Common myeloid progenitor, CD34-positive (primary cell): ENCODE measurements at places on chromosomes 1 and 21.

DNA sequence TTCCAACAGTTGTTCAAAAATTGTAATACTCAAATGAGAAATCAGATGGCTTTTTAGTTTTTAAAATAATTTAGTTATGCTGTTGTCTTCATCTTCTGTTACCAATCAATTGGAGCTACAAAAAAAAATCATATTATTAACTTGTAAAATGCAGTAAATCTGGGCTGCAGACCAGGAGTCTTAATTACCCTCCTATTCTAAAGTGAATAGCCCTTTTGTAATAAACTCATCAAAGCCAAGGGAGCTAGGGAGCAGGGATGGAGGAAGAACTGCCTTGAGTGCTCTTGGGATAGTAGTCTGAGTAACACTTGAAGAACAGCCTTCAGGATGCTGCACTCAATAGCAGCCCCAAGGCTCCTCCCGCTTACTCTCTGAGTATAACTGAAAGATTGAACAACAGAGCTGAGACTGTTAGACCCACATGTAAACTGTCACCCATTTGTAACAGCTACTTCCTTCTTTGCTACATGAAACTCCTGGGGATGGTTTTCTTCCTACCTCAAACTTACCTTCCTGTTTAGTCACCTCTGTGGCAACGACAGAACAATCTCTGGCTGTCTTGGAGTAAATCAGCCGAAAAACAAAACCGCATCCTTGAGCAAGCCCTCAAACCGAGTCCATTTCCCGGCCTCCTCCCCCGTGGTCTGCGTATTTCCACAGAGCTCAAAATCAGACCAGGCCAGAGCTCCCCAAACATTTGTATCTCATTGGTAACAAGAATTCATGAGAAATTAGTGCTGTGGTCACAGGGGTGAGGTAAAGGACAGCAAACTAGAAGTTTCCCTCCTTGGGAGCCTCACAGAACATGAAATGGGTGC, 55.9 kb downstream of the CD58 start:
- H3K4me3 ChIP-seq = no peak overlapping the region
- no peaks in the 10 kb centered on the region for H3K27me3 ChIP-seq
- H3K4me1 ChIP-seq = peaks cover 32% of the 10 kb centered on the region
- peak overlapping the region; percentile 57 for H3K27ac ChIP-seq

DNA sequence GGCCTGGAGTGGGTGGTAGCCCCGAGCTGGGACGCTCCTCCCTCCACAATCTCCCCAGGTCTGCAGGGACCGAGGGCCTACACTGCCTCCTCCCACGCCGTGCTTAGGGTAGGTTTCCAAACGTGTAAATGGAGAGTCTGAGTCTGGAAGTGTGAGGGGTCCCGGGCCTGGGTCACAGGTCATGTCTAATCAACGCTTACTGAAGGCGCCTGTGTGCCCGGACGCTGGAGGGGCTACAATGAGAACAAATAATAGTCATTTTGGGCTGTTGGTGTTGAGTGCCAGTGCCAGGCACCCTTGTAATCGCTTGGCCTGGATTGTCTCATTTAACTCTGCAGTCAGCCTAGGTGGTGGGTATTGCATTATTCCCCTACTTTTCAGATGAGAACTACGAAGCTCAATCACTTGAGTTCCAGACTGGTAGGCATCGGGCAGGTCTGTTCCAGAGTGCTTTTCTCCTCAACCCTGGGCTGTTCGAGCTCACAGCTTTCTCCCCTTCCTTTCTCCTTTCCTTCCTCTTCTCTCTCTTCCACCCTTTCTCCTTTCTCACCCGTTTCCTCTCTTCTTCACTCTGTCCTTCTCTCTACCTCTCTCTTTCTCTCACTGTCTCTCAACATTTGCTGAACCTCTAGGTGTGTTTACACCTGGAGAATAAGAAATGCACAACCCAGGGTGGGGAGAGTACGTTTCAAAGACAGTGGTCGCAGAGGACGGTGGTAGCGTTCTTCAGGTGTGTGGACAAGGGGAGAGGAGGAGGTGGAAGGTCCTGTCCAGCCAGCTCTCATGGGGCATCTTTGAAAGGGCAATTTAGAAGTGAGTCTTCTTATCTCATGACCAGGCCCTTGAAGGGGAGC, 883 bp downstream of the SLC66A1 start:
- no peaks in the 10 kb centered on the region for H3K27me3 ChIP-seq
- H3K4me3 ChIP-seq = peak overlapping the region; percentile 79
- peak; percentile 70 for DNase-seq
- H3K4me1 ChIP-seq = peaks cover 67% of the 10 kb centered on the region
- no peak overlapping the region for H3K27ac ChIP-seq

- H3K4me1 ChIP-seq = no peaks in the 10 kb centered on the region
- no peaks in the 10 kb centered on the region for H3K36me3 ChIP-seq
- no peaks in the 10 kb centered on the region for H3K27me3 ChIP-seq
- H3K27ac ChIP-seq = no peak overlapping the region
- no peak for DNase-seq
- no peak overlapping the region for H3K4me3 ChIP-seq
These were observed 120.3 kb upstream of the C8B start for GRCh38 chr1:57086154-57086553.

DNA sequence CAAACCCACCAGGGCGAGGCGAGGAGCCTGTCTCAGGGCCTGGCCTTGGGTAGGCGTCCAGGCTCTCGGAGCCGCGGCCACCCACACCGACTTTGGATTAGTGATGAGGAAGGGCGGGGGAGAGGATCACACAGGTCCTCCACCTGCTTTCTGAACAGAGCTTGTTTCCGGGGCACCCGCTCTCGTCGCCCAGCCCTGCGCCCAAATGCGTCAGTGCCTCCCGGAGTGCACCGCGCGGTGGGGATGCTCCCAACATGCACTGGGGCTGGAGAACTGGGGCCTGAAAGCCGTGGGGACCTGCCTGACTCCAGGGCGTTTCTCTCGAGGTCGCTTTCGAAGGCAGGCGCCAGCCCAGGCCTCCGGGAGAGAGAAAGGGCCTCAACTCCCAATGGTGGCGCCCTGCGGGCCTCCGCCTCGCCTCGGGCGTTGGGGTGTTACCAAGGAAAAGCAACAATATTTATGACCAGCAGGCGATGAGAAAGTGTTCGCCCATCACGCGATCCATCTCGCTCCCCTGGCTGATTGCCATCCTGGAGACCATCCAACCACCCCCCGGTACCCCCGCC, 8.9 kb upstream of the LHX8 start:
- no peaks in the 10 kb centered on the region for H3K4me1 ChIP-seq
- H3K4me3 ChIP-seq = no peak overlapping the region
- H3K27ac ChIP-seq = no peak overlapping the region
- peaks cover 32% of the 10 kb centered on the region for H3K27me3 ChIP-seq
- no peaks in the 10 kb centered on the region for H3K36me3 ChIP-seq
- DNase-seq = no peak

DNA sequence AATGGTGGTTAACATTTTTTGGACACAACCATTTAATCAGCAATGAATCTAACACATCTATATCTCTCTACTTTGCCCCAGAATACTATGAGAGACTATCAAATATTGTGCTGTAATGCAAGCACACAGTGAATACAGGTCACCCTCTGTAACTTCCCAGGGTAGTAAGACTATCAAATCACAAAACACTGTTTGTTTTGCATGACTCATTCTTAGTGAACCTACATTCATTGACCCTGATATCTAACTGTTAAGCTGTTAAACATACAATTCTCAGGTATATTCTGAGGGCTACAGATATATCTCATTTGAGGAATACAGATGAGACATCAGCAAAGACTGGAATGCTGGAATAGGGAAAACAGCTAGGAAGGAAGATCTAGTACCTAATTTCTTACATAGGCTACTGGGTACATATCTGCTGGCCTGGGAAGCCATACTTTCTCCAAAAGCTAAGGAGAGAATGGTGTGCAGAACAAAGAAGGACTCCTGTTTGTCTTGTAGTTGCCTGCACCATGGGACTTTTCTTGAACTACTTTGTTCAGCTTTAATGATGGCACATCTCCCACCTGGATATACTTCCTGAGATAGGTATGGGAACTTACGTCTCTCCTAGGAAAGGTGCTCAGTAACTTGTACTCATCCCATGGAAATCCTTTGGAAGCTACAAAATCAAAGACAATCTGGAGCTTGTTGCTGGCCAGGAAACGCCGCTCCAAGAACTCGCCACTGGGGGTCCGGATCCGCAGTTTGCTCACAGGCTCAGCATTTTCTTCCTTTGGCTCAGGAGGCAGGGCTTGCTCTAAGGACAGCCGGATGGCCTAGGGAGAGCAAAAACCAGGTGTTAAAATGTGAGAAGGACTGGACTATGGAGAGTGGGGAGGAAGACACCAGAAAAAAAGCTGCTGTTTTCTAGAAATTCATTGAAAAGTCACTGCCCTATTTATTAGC, 51.9 kb upstream of the DMRTA2 start:
- H3K27me3 ChIP-seq = no peaks in the 10 kb centered on the region
- H3K4me1 ChIP-seq = no peaks in the 10 kb centered on the region
- peaks cover 8% of the 10 kb centered on the region for H3K36me3 ChIP-seq

DNA sequence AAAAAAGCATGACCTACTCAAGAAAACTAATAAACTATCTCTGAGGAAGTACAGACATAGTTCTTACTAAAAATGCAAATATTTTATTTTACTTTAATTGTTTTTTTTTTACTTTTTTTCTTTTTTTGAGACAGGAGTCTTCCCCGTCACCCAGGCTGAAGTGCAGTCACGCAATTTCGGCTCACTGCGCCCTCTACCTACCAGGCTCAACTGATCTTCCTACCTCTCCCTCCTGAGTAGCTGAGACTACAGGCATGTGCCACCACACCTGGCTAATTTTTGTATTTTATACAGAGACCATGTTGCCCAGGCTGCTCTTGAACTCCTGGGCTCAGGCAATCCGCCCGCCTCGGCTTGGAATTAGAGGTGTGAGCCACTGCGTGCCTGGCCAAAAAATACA, 1263.1 kb downstream of the KCNT2 start:
- H3K27ac ChIP-seq = no peak overlapping the region
- H3K36me3 ChIP-seq = no peaks in the 10 kb centered on the region
- H3K27me3 ChIP-seq = no peaks in the 10 kb centered on the region

DNA sequence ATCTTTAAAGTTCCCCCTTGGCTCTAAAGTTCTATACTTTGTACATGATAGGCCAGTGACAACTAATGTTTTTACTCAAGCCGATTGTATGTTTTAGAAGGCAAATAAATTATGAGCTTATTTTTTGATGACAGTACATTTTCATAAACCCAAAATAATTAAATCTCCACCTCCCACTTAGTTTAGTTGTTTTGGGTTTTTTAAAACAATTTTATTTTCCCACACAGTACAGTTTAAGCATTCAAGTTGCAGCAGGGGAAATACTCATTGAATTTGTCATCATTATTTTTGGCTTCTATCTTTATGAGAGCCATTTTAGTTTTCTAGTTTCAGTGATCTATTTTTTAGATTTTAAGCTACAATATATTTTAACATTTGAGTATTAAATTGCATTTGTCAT, 93.6 kb downstream of the OLFML2B start:
- H3K27me3 ChIP-seq = no peaks in the 10 kb centered on the region
- H3K36me3 ChIP-seq = peaks cover 2% of the 10 kb centered on the region
- no peak overlapping the region for H3K4me3 ChIP-seq
- H3K27ac ChIP-seq = no peak overlapping the region
- no peak for DNase-seq

GRCh38 chr1:110726755-110727154, 52.0 kb upstream of the KCNA3 start:
- no peak overlapping the region for H3K4me3 ChIP-seq
- H3K27ac ChIP-seq = no peak overlapping the region
- no peaks in the 10 kb centered on the region for H3K27me3 ChIP-seq
- no peaks in the 10 kb centered on the region for H3K36me3 ChIP-seq
- no peaks in the 10 kb centered on the region for H3K4me1 ChIP-seq

DNA sequence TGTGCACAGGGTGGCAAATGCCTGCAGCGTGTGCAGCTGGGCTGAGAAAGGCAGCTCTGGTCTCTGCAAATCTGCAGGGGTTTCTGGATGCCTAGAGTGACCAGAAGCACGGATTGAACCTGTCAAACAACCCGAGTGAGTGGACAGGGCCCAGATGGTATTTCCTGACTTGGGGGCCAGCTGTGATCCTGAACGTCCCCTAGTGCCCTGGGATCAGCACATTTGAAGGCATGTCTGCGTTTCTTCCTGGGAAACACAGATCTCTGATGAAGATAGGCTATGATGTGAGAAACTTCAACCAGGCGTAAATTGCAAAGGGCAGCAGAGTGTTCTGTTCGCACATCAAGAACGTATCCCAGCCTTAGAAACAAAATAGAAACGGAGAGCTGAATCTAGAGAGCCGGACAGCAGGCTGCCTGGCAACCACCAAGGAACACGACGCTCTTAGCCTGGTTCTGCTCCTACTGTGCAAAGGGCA, 163.1 kb downstream of the KCNJ6 start:
- H3K4me1 ChIP-seq = no peaks in the 10 kb centered on the region
- H3K27ac ChIP-seq = no peak overlapping the region
- no peak for DNase-seq

GRCh38 chr1:117271129-117271528, 60.4 kb upstream of the VTCN1 start:
- no peak overlapping the region for H3K27ac ChIP-seq
- H3K36me3 ChIP-seq = no peaks in the 10 kb centered on the region
- no peak overlapping the region for H3K4me3 ChIP-seq
- no peaks in the 10 kb centered on the region for H3K4me1 ChIP-seq

DNA sequence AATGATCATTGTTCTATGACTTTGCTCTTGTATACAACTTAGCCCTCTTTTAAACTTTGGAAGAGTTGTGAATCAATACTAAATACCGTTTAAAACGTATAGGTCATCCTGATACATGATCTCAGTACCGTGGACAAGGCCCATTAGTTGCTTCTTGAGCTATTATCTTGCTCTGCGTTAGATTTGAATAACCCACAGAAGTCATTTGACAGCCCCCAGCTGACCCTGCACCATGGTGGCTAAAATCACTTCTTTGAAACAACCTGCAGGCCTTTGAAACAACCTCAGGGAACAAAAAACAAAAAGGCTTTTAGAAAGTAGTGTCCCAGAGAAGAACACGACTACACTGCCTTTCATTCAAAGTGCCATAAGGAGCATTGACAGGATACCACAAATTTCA, 473.0 kb upstream of the ADGRL2 start:
- H3K4me1 ChIP-seq = no peaks in the 10 kb centered on the region
- H3K27me3 ChIP-seq = no peaks in the 10 kb centered on the region
- no peaks in the 10 kb centered on the region for H3K36me3 ChIP-seq
- H3K4me3 ChIP-seq = no peak overlapping the region

DNA sequence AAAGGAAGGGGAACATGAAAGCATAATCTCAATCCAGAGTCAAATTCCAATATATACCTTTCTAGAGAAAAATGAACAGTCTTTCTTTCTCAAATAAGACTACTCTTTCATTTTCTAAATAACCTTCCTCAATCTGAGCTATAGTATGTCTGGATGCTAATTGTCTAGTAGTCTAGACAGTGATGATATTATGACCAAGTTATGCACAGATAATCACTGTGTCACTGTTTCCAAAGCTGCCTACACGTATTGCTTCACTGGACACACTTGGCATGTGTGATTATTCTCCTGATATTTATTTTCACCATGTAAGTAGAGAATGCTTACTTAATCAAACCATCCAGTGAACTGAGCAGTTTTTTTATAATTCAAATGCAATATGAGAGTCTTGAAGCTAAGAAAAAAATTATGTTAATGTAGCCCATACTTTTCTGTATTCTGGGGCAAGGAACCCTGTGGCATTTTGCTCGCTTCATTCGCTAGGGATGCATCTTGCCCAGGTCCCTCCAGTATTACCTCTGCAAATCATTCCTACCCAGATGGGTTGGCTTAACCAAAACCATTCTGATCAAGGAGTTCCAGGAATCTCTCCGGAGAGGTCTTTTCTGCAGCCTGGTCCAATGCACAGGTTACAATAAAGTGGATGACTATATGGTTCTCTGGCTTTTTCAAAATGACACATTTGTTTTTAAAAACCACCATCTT, 303.1 kb upstream of the RUNX1 start:
- H3K4me1 ChIP-seq = no peaks in the 10 kb centered on the region
- DNase-seq = no peak
- H3K4me3 ChIP-seq = no peak overlapping the region
- no peaks in the 10 kb centered on the region for H3K36me3 ChIP-seq
